GM12865 (cell line): ENCODE measurements at places on chromosomes 11 and 22.
A peak's percentile ranks its signal among the peaks of the same experiment; 100 is the strongest.

DNA sequence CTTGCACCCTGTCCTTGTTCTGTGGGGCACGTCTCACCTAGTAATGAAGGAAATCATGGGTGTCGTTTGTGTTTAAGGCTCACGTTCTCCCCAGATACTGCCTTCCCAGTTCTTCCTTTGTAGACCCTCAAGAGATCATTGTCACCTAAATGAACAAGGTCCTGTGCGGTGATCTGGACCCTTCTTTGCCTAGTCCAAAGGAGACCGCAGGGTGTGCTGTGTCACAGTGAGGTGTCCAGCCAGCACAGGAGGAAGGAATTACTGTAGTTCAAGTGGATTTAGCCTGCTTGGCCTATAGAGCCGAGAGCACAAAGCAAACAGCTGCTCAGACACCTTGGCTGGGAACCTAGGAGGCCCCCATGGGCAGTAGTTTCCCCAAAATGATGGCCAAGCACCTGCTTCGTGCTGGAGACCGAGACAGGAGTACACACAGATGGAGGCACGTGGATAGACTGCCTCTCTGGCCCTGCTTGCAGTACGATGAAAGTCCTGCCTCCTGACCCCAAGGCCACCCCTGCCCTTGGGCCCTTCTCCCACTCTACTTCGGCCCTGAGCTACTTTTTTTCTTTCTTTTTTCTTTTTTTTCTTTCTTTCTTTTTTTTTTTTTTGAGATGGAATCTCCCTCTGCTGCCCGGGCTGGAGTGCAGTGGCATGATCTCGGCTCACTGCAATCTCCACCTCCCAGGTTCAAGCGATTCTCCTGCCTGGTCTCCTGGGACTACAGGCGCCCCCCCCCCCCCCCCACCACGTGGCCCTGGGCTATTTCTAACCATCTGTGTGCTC lies 19.4 kb upstream of the PPFIA1 start:
- DNase-seq = no peak

GRCh38 chr11:17432002-17432401 lies 43.5 kb upstream of the KCNJ11 start:
- no peak for DNase-seq

GRCh38 chr11:81220146-81220895 lies 1513.3 kb downstream of the FAM181B start:
- no peak for DNase-seq

- DNase-seq = no peak
These were observed 13.3 kb downstream of the PARVA start for GRCh38 chr11:12390687-12391110.

GRCh38 chr11:73428227-73428626 lies 52.0 kb downstream of the RELT start:
- no peak for DNase-seq

DNA sequence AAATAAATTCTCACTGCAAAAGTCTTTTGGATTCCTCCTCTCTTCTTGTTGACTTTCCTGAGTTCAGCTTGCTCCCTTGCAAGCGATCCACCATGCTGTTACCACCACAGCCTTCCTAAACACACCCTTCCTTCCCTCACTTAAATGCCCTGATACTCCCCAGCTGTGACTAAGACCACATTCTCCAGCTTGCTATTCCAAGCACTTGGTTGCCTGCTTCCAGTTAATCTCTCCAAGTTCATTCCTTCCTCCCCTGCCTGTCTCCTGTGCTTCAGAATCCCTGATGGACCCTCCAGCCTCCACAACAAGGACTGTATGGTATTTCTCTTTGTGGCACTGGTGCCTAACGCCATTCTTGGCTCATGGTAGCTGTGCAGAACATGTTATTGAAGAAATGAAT lies 603.9 kb upstream of the CADM1 start:
- no peak for DNase-seq

DNA sequence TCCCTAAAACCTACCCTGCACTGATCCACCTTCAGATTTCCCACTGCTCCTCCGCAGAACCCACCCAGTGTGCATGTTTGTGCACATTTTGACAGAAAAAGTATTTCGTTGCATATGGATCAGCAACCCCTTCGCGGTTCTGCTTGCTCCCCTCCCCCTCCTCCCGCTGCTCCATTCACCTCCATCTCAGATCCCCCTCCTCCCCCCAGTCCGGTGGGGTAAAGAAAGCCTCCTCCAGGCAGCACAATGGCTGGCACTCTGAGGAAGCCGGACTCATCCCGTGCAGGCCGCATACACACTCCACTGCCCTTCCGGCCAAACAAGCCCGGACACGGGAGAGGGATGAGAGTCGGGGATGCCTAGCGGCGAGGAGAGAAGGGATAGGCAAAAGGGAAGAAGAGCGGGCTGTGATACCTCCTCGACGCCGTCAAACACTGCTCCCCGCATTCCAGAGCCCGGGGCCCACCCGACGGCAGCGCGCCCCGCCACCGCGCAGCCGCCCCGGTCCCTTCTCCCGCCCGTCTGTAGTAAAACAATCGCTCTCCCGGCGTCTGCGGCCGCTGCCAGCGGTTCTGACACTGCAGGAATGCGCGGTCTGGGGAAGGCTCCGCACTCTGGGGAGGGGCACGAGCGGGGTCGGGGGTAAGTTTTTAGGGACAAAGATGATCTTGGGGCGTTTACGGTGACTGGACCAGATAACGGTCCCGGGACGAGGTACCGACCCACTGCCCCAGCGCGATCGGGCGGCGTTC lies 915 bp downstream of the FEZ1 start:
- DNase-seq = peak; percentile 40

GRCh38 chr11:33178443-33179180 lies 17.3 kb upstream of the CSTF3 start:
- DNase-seq = no peak

DNA sequence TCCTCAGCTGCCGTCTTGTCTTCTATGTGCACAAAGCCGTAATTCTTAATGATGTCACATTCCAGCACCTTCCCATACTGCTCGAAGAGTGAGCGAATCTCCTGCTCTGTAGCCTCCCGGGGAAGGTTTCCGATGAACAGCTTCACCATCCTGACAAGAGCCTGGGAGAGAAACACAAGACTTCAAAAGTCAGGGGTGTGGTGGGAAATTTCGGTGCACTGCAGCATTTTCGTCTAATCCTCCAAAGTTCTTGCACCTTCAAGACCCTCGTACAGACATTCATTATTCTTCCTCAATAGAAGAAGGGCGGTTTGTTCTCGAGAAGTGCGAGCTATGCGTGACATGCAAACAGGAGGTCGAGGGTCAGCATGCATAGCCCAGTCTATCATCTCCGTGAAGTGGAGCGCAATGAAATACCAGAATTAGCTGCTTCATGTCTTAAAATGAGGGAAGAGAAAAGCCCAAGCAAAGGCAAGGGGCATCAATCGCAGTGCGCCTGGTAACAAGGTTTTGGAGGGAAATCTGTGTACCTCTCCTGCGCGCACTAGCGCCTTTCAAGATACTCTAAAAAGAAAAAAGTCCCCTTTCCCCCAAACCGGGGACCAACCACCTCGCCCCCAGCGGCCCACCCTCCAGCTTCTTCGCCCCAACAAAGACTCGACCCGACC lies 622 bp downstream of the RBM4B start:
- peak; percentile 15 for DNase-seq

- peak; percentile 58 for DNase-seq
These were observed 30.0 kb upstream of the TCF20 start for GRCh38 chr22:42300259-42301076.

DNA sequence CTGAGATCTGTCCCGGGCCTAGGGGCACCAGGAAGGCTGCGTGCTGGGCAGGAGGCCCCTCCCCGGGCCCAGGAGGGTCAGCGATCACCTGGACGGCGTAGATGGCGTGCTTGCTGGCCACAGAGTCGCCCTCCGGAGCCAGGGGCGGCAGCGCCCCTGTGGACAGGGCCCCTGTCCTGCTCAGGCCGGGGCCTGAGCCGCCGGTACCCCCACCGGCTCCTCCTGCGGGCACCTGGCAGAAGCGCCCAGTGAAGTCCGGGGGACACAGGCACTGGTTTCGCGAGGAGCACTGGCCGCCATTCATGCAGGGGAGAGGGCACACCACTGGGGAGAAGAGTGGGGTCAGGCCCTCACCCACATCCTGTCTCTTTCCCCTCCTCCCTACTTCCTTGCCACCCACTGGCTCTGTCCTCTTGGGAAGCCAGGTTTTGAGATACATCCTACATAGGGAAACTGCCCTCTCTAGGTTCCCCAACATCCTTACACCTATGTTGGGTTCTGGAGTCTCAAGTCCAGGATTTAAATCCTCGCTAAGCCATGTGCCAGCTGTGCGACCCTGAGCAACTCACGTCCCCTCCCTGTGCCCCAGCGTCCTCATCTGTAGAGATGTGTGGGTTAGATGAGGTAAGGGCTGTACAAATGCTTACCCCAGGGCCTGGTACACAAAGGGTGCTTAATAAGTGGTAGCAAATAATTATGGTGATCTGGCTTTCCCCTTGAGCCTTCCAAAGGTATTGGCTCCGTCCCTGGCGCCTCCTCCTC lies 3.9 kb downstream of the LTBP3 start:
- no peak for DNase-seq

GRCh38 chr11:41400819-41401382 lies 58.6 kb downstream of the LRRC4C start:
- no peak for DNase-seq

DNA sequence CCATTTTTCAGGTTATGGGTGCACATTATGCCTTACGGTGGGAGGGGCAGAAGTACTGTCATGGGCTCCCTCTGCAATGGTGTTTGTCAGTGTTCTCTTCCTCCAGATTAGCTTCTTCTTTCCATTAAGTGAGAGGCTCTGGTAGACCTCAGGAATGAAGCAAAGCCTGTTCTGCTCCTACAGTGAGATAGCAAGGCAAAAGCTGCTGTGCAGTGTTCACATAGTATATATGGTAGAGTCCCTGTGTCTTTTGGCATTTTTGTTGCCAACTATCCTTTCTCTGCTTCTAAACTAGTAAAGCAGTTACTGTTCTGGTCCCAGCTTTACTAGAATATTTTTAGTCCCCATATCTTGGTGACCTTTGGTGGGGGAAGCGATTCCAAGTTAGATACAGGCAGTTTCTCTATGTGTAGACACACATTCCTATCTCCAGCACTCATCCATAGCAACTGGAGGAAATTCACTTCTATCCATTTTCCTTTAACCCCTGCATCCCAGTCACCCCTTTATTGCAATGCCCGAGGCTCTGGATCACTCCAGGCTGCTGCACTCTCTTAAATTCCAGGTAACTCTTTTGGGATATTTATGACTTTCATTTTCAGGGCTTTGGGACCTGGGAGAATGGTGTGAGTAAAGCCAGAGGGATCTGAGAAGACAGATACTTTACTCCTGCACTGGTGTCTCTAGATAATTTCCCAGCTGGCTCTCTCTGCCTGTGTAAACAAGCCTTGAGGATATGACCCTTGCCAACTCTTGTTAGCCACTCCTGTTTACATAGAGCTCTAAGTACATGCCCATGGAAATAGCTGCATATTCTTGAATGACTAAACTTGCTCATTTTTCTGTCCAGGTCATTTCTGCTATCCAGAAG lies 3.9 kb upstream of the TRIM34 start:
- no peak for DNase-seq

DNA sequence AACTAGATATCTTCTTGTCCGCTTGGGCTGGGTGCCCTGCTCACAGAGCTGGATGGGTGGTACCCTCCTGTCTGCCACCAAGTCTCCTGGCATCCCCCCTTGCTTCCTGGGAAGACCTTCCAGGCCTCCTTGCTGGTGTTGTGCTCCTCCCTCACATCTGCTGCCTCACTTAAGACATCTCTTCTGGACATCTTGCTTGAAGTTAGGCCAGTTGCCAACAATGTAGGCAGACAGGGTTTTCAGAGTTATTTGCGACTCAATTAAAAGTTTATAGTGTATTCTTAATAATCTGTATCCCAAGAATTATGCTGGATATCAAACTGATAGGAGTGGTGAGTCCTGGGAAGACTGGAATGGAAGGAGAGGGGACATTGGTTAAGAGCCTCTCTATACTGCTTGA lies 64.0 kb upstream of the TNRC6B start:
- no peak for DNase-seq

- DNase-seq = peak; percentile 27
These were observed 16.3 kb upstream of the CABP2 start for GRCh38 chr11:67539550-67539949.

DNA sequence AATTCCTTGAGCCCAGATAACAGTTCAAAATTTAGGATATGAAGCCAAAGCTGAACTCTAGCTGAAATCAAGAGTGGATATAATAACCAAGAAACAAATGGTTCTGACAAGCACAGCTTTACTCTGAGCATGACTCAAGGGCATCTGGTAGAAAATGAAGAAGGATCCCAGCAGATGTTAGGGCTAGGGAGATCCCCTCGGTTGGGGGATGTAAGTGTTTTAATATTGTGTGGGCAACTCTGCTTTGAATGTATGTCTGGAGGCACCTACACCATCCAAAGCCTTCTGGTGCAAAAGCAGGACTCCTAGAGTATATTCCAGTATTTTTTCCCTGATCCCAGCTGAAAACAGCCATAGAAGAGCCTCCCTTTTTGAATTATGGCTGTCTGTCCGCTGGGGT lies 61.7 kb downstream of the FLI1 start:
- DNase-seq = no peak

DNA sequence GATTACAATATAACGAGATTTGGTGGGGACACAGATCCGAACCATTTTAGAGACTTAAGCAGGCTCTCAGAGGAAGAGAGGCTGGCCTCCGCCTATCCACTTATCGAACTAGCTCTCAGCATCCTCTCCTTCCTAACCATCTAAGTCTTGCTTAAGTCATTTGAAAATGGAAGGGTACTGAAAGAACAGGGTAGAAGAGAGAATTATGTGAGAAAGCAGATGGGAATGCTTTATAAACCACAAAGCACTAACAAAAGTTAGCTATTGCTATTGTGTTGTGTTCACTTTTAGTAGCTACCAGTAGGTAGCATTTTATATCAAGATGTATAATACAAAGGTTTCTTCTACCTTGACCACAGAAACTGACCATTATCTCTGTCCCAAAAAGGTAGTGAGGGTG lies 153.4 kb upstream of the CADM1 start:
- DNase-seq = no peak

DNA sequence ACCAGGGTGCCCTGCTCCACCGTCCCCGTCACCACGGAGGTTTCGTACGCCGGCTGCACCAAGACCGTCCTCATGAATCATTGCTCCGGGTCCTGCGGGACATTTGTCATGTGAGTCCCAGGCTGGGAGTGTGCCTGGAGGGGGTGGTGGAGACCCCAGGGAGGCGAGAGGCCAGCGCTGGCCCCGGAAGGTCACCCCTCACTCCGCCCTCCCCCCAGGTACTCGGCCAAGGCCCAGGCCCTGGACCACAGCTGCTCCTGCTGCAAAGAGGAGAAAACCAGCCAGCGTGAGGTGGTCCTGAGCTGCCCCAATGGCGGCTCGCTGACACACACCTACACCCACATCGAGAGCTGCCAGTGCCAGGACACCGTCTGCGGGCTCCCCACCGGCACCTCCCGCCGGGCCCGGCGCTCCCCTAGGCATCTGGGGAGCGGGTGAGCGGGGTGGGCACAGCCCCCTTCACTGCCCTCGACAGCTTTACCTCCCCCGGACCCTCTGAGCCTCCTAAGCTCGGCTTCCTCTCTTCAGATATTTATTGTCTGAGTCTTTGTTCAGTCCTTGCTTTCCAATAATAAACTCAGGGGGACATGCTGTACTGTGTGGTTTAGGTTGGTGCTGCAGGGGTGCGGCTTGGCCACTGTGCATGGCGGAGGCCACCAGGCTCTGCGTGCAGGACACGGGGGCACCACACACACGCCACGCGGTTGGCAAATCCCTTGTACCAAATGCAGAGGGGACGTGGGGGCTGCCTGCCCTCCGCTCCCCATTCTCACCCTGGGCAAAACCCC lies 35.4 kb downstream of the MUC2 start:
- no peak for DNase-seq

- DNase-seq = no peak
These were observed 44.7 kb downstream of the SWAP70 start for GRCh38 chr11:9708544-9708943.

GRCh38 chr11:74325649-74326645 lies 14.5 kb upstream of the P4HA3 start:
- DNase-seq = no peak

- DNase-seq = no peak
These were observed 85.9 kb downstream of the TIMP3 start for GRCh38 chr22:32887324-32887980.
